HCT116 (cell line): ENCODE measurements at places on chromosomes 4 and X. TPM values are rescaled to one million over a fixed set of nuclear protein-coding genes. Genes with fewer than 3 reads are reported as not detected.

XPNPEP2 gene
- not detected for total RNA-seq

ADRA2C gene
- 28.1 TPM for total RNA-seq

HSFX2 gene
- not detected for total RNA-seq

RASSF6 gene
- 1.1 TPM for total RNA-seq

ELOVL6 gene
- total RNA-seq: 38.7 TPM

MAD2L1 gene
- 92.9 TPM for total RNA-seq

PAGE2B gene
- not detected for total RNA-seq

EDA gene
- total RNA-seq: 5.2 TPM

DNA sequence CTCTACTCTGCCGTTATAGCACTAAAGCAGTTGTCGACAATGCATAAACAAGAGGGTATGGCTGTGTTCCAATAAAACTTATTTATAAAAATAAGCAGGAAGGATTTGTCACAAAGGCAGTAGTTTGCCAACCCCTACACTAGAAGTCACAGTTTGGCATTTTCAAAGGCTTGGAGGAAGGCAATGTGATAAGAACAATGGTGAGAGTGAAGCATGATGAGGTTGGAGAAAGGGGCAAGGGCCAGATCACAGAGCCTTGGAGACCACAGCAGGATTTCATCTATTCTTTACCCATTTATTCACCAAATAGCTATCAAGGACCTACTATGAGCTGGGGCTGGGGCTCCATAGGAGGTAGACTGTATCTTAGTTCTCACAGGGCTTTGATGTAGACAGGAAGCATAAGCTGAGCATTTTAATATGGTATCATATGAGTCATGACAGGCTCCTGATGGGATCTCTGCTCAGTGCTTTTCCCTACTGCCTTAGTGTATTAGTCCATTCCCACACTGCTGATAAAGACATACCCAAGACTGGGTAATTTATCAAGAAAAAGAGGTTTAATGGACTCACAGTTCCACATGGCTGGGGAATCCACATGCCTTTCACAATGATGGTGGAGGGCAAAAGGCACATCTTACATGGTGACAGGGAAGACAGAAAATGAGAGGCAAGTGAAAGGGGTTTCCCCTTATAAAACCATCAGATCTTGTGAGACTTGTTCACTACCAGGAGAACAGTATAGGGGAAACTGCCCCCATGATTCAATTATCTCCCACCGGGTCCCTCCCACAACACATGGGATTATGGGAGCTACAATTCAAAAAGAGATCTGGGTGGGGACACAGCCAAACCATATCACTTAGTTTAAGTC is 58.9 kb downstream of the PPM1K start:
- DNase-seq: no peak
- no peaks in the 10 kb centered on the region for H3K36me3 ChIP-seq
- no peak overlapping the region for H3K27ac ChIP-seq
- no peak overlapping the region for H3K4me3 ChIP-seq

- no peaks in the 10 kb centered on the region for H3K27me3 ChIP-seq
- H3K4me3 ChIP-seq: no peak overlapping the region
- H3K4me1 ChIP-seq: no peaks in the 10 kb centered on the region
- no peaks in the 10 kb centered on the region for H3K36me3 ChIP-seq
- H3K27ac ChIP-seq: no peak overlapping the region
Observed at GRCh38 chr4:90582087-90582486, 454.9 kb downstream of the CCSER1 start.

GRCh38 chr4:185573651-185574199 is 38.4 kb upstream of the PDLIM3 start:
- peak; percentile 91 for DNase-seq
- H3K4me1 ChIP-seq: peaks cover 19% of the 10 kb centered on the region
- H3K4me3 ChIP-seq: peak overlapping the region; percentile 64
- no peaks in the 10 kb centered on the region for H3K36me3 ChIP-seq

GRCh38 chrX:39204945-39205344 is 403.7 kb downstream of the MID1IP1 start:
- no peak for DNase-seq
- H3K4me1 ChIP-seq: no peaks in the 10 kb centered on the region
- no peaks in the 10 kb centered on the region for H3K36me3 ChIP-seq
- no peak overlapping the region for H3K4me3 ChIP-seq
- H3K27ac ChIP-seq: no peak overlapping the region

GRCh38 chrX:78658845-78659744 is at the start of gene RTL3:
RTL3 (minus strand) TSS chrX:78659328; CDS start chrX:78658420, 908 bp downstream.
- H3K27ac ChIP-seq: no peak within 1 kb of the TSS
- no peaks in the 10 kb centered on the region for H3K4me1 ChIP-seq
- no peak for DNase-seq
- H3K36me3 ChIP-seq: no peaks in the 10 kb centered on the region
- H3K27me3 ChIP-seq: no peaks in the 10 kb centered on the region

- H3K4me1 ChIP-seq: no peaks in the 10 kb centered on the region
- H3K27me3 ChIP-seq: peaks cover 8% of the 10 kb centered on the region; the same call in 1 of the 2 replicates
- H3K4me3 ChIP-seq: no peak overlapping the region
- no peak overlapping the region for H3K27ac ChIP-seq
- no peaks in the 10 kb centered on the region for H3K36me3 ChIP-seq
- DNase-seq: no peak
Observed at GRCh38 chr4:140048419-140048995, 105.5 kb downstream of the MAML3 start.

GRCh38 chr4:2930135-2930757 is 33.0 kb downstream of the NOP14 start:
- DNase-seq: no peak
- H3K27ac ChIP-seq: no peak overlapping the region
- no peaks in the 10 kb centered on the region for H3K27me3 ChIP-seq
- peaks cover 4% of the 10 kb centered on the region; the same call in 1 of the 2 replicates for H3K36me3 ChIP-seq
- no peaks in the 10 kb centered on the region; the same call in 1 of the 2 replicates for H3K4me1 ChIP-seq
- no peak overlapping the region for H3K4me3 ChIP-seq

GRCh38 chrX:112108145-112108544 is 25.6 kb upstream of the TRPC5 start:
- H3K36me3 ChIP-seq: no peaks in the 10 kb centered on the region
- no peak overlapping the region for H3K4me3 ChIP-seq
- H3K27ac ChIP-seq: no peak overlapping the region

GRCh38 chr4:129970801-129971200 is 874.8 kb downstream of the C4orf33 start:
- H3K27me3 ChIP-seq: no peaks in the 10 kb centered on the region
- H3K4me1 ChIP-seq: no peaks in the 10 kb centered on the region
- H3K4me3 ChIP-seq: no peak overlapping the region
- no peaks in the 10 kb centered on the region for H3K36me3 ChIP-seq
- H3K27ac ChIP-seq: no peak overlapping the region
- no peak for DNase-seq

DNA sequence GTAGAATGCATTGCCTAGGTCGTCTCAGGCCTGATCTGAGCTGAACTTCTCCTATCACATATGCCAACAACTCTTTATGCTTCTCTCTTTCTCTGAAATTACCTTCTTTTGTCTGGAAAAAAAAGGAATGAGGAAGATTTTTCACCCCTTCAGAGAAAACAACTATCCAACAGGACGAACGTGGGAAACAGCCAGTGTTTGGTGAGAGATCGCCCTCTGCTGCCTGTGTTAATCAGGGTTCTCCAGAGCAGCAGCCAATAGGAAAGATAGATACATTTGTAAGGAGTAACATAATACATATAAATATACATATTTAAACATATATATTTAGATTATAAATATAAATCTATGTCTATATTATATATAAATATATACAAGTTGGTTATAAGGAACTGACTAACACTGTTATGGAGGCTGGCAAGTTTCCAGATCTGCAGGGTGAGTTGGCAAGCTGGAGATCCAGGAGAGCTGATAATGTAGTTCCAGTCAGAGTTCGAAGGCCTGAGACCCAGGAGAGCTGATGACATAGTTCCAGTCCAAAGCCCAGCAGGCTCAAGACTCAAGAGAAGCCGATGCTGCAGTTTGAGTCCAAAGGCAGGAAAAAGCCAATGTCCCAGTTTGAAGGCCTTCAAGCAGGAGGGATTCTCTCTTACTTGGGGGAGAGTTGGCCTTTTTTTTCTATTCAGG is 13.3 kb downstream of the CETN2 start:
- no peaks in the 10 kb centered on the region for H3K4me1 ChIP-seq
- no peak for DNase-seq
- no peaks in the 10 kb centered on the region for H3K36me3 ChIP-seq
- H3K4me3 ChIP-seq: no peak overlapping the region

GRCh38 chr4:85452058-85452731 is 22.8 kb upstream of the ARHGAP24 start:
- H3K27me3 ChIP-seq: no peaks in the 10 kb centered on the region
- no peak for DNase-seq
- no peaks in the 10 kb centered on the region for H3K4me1 ChIP-seq
- no peaks in the 10 kb centered on the region for H3K36me3 ChIP-seq
- H3K4me3 ChIP-seq: no peak overlapping the region
- no peak overlapping the region for H3K27ac ChIP-seq

DNA sequence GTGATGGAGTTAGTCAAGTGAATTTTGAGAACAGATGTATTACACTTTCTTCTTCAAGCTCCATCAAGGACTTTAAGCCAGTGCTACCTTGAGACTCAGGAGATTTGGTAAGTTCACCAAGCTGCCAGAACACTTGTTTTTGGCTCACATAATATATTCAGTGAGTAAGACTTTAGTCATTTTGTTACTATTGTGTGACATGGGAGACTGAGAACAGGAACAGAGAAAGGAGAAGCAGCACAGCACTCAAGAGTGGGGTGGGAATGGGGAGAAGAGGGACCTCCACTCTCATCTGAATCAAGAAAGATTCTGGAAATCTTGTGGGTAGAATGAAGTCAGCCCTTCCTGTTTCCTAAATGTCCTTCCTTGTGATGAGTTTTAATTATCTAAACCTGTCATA is 87.3 kb upstream of the TET2 start:
- H3K27me3 ChIP-seq: no peaks in the 10 kb centered on the region
- H3K36me3 ChIP-seq: no peaks in the 10 kb centered on the region
- no peak overlapping the region for H3K27ac ChIP-seq

- H3K4me1 ChIP-seq: peaks cover 19% of the 10 kb centered on the region
- no peak overlapping the region for H3K4me3 ChIP-seq
- no peak overlapping the region for H3K27ac ChIP-seq
- no peak for DNase-seq
Observed at GRCh38 chr4:796206-796605, 29.7 kb downstream of the CPLX1 start.

DNA sequence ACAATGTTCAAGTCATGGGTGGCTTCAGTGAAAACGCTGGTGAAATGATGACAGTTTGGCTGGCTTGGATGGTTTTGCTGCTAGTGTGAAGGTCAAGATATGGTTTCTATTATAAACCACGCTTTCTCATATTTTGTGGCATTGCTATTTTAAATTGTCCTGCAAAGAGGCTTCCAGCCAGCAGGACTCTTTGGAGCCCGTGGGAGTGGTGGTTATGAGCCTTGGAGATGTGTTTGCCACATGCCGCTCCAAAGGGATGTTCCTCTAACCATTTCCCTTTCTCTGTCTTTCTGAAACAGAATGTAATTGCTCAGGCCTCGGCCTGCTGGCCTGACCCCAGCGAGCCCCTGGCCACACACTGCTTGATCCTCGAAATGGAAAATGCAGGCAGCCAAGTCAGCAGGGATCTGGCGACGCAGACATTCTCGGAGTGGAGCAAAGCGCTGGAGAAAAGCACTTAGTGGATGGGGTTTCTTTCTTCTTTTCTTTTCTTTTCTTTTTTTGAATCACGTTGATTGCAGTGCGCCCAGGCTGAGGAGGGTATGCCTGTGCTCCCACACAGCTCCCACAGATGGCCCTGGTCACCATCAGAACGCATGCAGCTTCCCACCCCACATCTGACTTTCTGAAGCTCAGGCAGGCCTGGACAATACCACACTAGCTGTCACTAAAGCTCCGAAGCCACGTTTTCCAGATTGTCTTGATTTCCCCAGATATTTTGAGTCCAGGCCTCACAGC is 114.0 kb downstream of the ENPP6 start:
- H3K36me3 ChIP-seq: no peaks in the 10 kb centered on the region
- H3K27ac ChIP-seq: no peak overlapping the region
- no peak for DNase-seq
- H3K4me3 ChIP-seq: no peak overlapping the region
- H3K4me1 ChIP-seq: no peaks in the 10 kb centered on the region
- H3K27me3 ChIP-seq: no peaks in the 10 kb centered on the region

GRCh38 chr4:186514271-186514950 is 41.0 kb downstream of the MTNR1A start:
- peak; percentile 16 for DNase-seq
- no peak overlapping the region for H3K4me3 ChIP-seq
- no peak overlapping the region for H3K27ac ChIP-seq
- H3K4me1 ChIP-seq: peaks cover 6% of the 10 kb centered on the region; the same call in 1 of the 2 replicates
- no peaks in the 10 kb centered on the region for H3K36me3 ChIP-seq
- no peaks in the 10 kb centered on the region for H3K27me3 ChIP-seq

GRCh38 chr4:158861281-158861680 is 92.5 kb downstream of the FNIP2 start:
- no peak overlapping the region for H3K27ac ChIP-seq
- H3K4me1 ChIP-seq: no peaks in the 10 kb centered on the region
- H3K36me3 ChIP-seq: no peaks in the 10 kb centered on the region
- no peaks in the 10 kb centered on the region for H3K27me3 ChIP-seq

- H3K4me3 ChIP-seq: no peak overlapping the region
- no peaks in the 10 kb centered on the region for H3K4me1 ChIP-seq
- H3K27ac ChIP-seq: no peak overlapping the region
- H3K36me3 ChIP-seq: no peaks in the 10 kb centered on the region
Observed at GRCh38 chrX:109926743-109927662, 75.9 kb upstream of the TMEM164 start.

- H3K36me3 ChIP-seq: no peaks in the 10 kb centered on the region
- H3K27ac ChIP-seq: no peak overlapping the region
- no peaks in the 10 kb centered on the region for H3K27me3 ChIP-seq
- no peak overlapping the region for H3K4me3 ChIP-seq
- no peak for DNase-seq
Observed at GRCh38 chrX:66203114-66203513, 39.1 kb downstream of the HEPH start.

- peak; percentile 22 for DNase-seq
- H3K27ac ChIP-seq: no peak overlapping the region
- peaks cover 10% of the 10 kb centered on the region for H3K4me1 ChIP-seq
Observed at GRCh38 chr4:162229670-162230069, 65.9 kb upstream of the FSTL5 start.

GRCh38 chr4:17654701-17655100 is 40.3 kb downstream of the MED28 start:
- H3K4me3 ChIP-seq: no peak overlapping the region
- DNase-seq: no peak
- H3K27me3 ChIP-seq: no peaks in the 10 kb centered on the region
- no peaks in the 10 kb centered on the region; the same call in 1 of the 2 replicates for H3K4me1 ChIP-seq
- no peaks in the 10 kb centered on the region for H3K36me3 ChIP-seq

- no peaks in the 10 kb centered on the region for H3K36me3 ChIP-seq
- no peaks in the 10 kb centered on the region for H3K27me3 ChIP-seq
- H3K4me3 ChIP-seq: no peak overlapping the region
- no peak overlapping the region for H3K27ac ChIP-seq
- DNase-seq: no peak
- H3K4me1 ChIP-seq: no peaks in the 10 kb centered on the region
Observed at GRCh38 chrX:103756736-103757135, 19.9 kb upstream of the PLP1 start.

DNA sequence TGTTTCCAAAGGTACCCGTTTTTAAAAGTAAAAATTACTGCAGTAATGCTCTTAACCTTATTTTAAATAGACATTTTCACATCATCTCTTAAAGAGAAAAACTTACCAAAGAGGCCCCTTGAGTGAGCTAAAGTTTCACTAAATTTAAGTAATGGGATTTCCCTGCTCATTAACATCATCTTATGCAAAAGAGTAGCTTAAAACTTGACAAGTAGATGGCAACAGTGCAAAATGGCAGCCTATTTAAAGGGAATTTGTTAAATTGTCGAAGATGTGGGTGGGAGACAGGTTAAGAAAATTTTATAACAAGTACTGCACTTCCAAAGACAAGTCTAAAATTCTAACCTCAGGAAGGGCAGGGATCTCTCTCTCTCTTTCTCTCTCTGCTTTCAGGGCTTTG is 271.7 kb upstream of the LDB2 start:
- peaks cover 12% of the 10 kb centered on the region for H3K4me1 ChIP-seq
- H3K36me3 ChIP-seq: no peaks in the 10 kb centered on the region
- no peak for DNase-seq
- no peaks in the 10 kb centered on the region for H3K27me3 ChIP-seq
- H3K4me3 ChIP-seq: no peak overlapping the region
